GM23248 (cell line): ENCODE measurements at places on chromosomes 6 and 20. TPM values are rescaled to one million over a fixed set of nuclear protein-coding genes. Genes with fewer than 3 reads are reported as not detected.

DNA sequence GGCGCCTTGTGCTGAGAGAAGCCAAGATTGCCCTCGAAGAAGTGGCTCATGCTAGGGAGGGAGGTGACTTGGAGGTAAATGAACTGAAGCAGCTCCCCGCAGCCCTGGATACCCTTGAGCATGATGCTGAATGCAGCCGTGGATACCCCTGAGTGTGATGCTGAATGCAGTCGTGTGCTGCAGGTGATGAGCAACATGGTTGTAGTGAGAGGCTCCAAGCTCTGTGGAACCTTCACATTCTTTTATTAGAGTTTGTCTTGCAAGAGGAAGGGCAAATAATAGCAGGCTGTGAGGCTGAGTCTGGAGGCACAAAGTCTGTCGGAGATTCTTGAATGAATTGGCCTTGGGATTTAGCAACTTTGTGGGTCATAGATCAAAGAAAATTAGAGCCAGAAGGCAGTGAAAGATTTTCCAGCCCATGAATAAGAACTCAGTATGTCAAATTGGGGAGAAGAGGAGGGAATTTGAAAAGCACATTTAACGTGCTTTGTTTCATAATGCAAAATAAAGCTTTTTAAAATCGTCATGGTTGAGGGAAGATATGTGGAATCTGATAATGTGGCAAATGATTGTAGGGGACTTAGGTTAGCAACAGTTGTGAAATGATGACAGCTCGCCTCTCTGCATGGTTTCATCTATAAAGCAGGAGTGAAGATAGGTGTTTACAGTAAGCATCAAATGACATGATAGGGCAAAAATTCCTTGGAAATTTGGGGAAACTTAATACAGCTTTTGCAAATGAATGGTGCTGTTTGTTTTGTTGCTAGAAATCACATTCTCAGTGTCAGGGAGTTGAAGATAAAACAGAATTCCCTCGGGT lies 120.1 kb upstream of the TIAM2 start:
- peak; percentile 16 for DNase-seq

GRCh38 chr6:85456782-85457181 lies 6.9 kb downstream of the NT5E start:
- no peak for DNase-seq

DNA sequence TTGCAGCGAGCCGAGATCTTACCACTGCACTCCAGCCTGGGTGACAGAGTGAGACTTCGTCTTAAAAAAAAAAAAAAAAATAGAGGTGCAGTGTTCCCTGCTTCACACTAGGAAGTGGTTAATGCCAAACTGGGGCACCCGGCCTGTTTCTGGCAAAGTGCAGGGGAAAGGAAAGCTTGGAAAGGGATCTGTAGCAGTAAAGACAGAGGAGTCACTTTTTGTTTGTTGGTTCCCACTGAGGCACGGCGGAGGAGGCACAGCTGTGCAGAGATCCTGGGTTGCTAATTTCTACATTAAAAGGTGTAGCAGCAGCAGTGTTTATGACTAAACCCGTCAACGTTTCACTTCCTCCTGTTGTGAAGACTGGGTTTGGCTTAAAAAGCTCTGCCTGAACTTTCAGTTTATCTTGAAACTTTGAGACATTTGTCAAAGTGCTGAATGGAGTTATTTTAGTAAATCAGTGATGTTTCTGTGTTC lies 125.6 kb downstream of the CARMIL1 start:
- DNase-seq, result peak; percentile 10

The TMEM14A gene
- total RNA-seq, result 64.0 and 68.4 TPM in 2 replicates

- no peak for DNase-seq
These were observed 60.1 kb downstream of the TRIM38 start for GRCh38 chr6:26022737-26023136.
